Panc1 (cell line): ENCODE measurements at places on chromosomes 12 and 14. TPM values are rescaled to one million over a fixed set of nuclear protein-coding genes. Genes with fewer than 3 reads are reported as not detected.
A peak's percentile ranks its signal among the peaks of the same experiment; 100 is the strongest.

DNA sequence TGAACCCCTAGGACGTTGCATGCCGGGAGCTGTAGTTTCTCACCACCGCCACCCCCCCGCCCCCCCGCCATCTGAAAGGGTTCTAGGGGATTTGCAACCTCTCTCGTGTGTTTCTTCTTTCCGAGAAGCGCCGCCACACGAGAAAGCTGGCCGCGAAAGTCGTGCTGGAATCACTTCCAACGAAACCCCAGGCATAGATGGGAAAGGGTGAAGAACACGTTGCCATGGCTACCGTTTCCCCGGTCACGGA, 501 bp upstream of the HSP90B1 start:
- no peaks in the 10 kb centered on the region for H3K27me3 ChIP-seq
- H3K4me1 ChIP-seq = peaks cover 24% of the 10 kb centered on the region
- peaks cover 33% of the 10 kb centered on the region for H3K36me3 ChIP-seq

- H3K27me3 ChIP-seq = no peaks in the 10 kb centered on the region
- no peaks in the 10 kb centered on the region for H3K36me3 ChIP-seq
- no peaks in the 10 kb centered on the region for H3K4me1 ChIP-seq
- no peak overlapping the region for H3K4me3 ChIP-seq
- no peak overlapping the region for H3K27ac ChIP-seq
Measured at GRCh38 chr12:20602641-20603391, 92.3 kb upstream of the SLCO1C1 start.

- no peaks in the 10 kb centered on the region for H3K36me3 ChIP-seq
- no peak for DNase-seq
- H3K4me3 ChIP-seq = no peak overlapping the region
- H3K27me3 ChIP-seq = peaks cover under 1% of the 10 kb centered on the region
- no peak overlapping the region for H3K27ac ChIP-seq
- H3K4me1 ChIP-seq = no peaks in the 10 kb centered on the region
Measured at GRCh38 chr14:22474730-22475351, 114.2 kb downstream of the DAD1 start.

GRCh38 chr14:39614297-39614923, 182.2 kb upstream of the FBXO33 start:
- H3K4me1 ChIP-seq = no peaks in the 10 kb centered on the region
- no peak overlapping the region for H3K4me3 ChIP-seq
- no peaks in the 10 kb centered on the region for H3K36me3 ChIP-seq
- H3K27ac ChIP-seq = no peak overlapping the region

DNA sequence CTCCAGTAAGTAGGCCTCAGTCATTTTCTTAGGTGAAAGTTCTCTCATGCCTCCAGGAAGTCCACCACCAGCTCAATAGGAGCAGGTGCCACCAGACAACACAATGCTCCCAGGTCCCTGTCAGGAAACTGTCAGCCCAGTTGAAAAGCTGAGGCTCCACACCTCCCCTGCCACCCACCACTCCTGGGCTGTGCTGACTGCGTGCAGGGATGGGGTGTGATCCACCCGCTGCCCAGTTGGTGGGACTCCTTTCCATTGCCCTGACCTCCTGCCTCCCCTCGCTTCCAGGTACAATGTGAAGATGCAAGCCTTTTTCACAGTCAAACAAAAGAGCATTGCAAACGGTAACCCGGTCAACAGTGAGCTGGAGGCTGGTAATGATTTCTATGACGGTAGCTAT, 64.8 kb upstream of the RIN3 start:
- H3K4me3 ChIP-seq = no peak overlapping the region
- no peaks in the 10 kb centered on the region for H3K36me3 ChIP-seq
- no peaks in the 10 kb centered on the region for H3K27me3 ChIP-seq

GRCh38 chr14:90850487-90850886, 34.3 kb upstream of the TTC7B start:
- peak overlapping the region; percentile 39; the same call in 1 of the 2 replicates for H3K27ac ChIP-seq
- peak; percentile 43 for DNase-seq
- no peaks in the 10 kb centered on the region for H3K4me1 ChIP-seq
- no peak overlapping the region for H3K4me3 ChIP-seq
- H3K27me3 ChIP-seq = no peaks in the 10 kb centered on the region

GRCh38 chr14:99664058-99664936, 19.4 kb downstream of the HHIPL1 start:
- no peaks in the 10 kb centered on the region for H3K27me3 ChIP-seq
- no peak for DNase-seq
- no peaks in the 10 kb centered on the region; the same call in 1 of the 2 replicates for H3K4me1 ChIP-seq
- H3K27ac ChIP-seq = no peak overlapping the region
- no peak overlapping the region for H3K4me3 ChIP-seq
- no peaks in the 10 kb centered on the region for H3K36me3 ChIP-seq

DNA sequence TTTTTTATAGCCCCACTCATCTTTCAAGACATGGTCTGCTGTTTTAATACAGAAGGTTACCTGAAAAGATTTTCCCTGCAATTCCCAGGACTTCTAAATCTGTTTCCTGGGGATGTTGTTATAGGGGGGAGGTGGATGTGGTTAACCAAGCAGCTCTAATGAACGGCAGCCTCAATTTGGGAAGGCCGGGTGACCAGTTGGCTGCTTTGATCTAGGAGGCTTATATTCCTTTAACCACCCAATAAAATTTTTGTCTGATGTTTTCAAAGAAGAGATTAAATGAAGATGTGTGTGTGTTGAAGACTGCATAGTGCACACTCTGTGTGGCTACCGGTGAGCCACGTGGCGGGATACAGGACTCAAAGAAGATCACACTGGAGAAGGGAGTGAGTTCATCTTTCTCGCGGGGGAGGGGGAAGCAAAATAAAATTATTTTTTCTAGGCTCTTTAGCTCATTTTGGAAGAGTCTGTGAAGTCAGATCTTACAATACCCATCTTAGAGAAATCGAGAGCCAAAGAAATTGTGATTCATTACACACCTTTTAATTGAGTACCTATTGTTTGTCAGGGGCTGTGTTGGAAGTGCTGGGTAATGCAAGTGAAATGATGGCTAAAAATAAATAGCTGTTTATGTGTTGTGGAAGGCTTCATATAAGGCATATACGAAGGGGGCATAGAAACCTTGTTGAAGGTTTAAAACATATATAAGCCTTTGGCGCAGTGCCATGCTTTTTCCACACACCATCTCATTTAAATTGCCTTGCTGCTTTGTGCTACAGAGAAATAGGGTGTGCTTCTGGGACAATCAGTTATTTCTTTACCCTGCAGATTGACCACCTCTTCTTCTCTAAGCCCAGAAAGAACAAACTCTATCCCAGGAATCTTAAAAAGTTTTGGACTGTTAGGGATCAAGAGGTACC, 18.5 kb downstream of the ELK3 start:
- no peak for DNase-seq
- H3K27ac ChIP-seq = no peak overlapping the region
- H3K27me3 ChIP-seq = no peaks in the 10 kb centered on the region
- no peak overlapping the region for H3K4me3 ChIP-seq
- no peaks in the 10 kb centered on the region for H3K36me3 ChIP-seq
- H3K4me1 ChIP-seq = peaks cover 6% of the 10 kb centered on the region; the same call in 1 of the 2 replicates

DNA sequence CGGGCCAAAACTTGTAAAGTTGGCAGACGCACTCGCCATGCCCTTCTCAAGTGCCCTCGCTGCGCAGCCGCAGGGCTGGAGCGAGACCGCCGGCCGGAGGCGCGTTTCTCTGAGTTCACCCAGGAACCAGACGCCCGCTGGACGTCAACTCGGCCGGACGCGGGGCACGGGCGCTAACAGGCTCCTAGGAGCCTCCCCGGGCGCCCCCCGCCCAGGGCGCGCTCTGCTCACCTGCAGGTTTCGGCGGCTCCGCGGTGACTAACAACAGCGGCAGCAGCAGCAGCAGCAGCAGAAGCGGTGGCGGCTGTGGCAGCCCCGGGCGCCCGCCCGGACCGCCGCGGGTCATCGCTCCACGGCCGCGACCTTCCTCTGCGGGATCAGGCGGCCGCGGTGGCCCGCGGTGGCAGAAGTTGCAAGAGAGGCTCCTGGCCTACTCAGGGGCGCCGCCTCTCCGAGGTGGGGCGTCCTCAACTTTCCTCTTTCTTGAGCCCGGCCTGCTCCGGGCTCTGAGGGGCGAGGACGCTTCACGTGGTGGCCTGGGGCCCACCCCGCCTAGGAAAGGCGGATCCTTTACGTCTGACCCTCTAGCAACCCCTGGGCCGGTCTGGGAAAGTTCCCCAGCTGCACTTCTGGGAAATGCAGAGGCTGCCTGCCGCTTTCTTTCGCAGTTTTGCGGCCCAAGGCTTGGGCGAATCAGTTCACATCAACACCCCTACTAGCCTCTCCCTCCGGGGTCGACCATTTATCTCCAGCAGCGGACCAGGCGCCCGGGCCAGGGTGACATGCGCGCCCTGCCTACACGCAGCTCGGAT, at the start of gene PLBD1:
Gene PLBD1, minus strand, starts transcription at position 533 of the 812 bp plus-strand sequence. Its CDS starts 187 bp downstream, at position 346.
- DNase-seq = peak; percentile 10
- no peaks in the 10 kb centered on the region; the same call in 1 of the 2 replicates for H3K4me1 ChIP-seq
- H3K4me3 ChIP-seq = peak within 1 kb of the TSS; percentile 89
- H3K36me3 ChIP-seq = no peaks in the 10 kb centered on the region
- no peaks in the 10 kb centered on the region for H3K27me3 ChIP-seq

PLEKHG7 gene
- total RNA-seq = not detected

ERP27 gene
- total RNA-seq = not detected

TMCC3 gene
- total RNA-seq = 0.92 TPM

KLRC2 gene
- not detected for total RNA-seq

LPAR5 gene
- not detected for total RNA-seq
